ENCODE measurements at places on chromosomes 5 and 9. TPM values are rescaled to one million over a fixed set of nuclear protein-coding genes. Genes with fewer than 3 reads are reported as not detected.

The TBC1D9B gene
- 50.5 TPM for total RNA-seq

DNA sequence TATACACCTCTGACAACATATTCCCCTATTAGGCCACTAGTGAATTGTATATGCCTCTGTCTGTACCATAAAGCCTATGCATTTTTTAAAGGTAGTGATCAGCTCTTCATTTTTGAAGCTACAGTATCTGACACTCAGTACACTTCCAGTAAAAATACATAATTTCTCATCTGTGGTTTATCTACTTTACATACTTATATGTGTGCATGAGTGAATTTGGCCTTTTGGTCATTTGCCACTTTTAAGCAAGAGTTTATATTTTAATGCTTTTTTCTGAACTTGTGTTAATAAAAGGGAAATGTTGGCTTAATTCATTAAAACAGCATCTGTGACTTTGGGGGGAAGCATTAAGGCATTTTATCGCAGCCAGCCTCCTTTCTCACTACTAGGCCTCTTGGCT is 47.8 kb downstream of the ST8SIA4 start:
- peak overlapping the region; percentile 21 for H3K27ac ChIP-seq
- H3K4me3 ChIP-seq = no peak overlapping the region
- no peaks in the 10 kb centered on the region for H3K36me3 ChIP-seq
- DNase-seq = no peak
- no peaks in the 10 kb centered on the region for H3K27me3 ChIP-seq

DNA sequence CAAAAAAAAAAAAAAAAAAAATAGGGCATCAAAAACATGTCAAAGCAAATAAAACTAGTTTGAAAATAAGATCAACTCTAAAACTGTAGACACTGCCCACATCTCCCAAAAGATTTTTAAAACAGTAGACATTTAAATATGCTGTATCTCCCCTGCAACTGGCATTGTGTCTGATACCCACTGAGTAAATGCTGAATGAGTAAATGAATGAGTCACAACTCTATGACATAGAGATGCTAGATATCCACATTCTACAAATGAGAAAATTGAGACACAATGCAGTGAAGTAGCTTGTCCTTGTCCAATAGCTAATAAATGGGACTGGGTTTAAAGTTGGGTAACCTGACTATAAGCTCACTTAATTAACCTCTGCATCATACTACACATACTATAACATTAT is 14.1 kb upstream of the MAP1B start:
- H3K27me3 ChIP-seq = no peaks in the 10 kb centered on the region
- no peaks in the 10 kb centered on the region for H3K4me1 ChIP-seq
- H3K36me3 ChIP-seq = no peaks in the 10 kb centered on the region
- no peak overlapping the region for H3K4me3 ChIP-seq

GRCh38 chr5:119300311-119300670 is 55.5 kb upstream of the TNFAIP8 start:
- no peak for DNase-seq
- no peaks in the 10 kb centered on the region for H3K36me3 ChIP-seq
- peaks cover 18% of the 10 kb centered on the region for H3K4me1 ChIP-seq
- H3K4me3 ChIP-seq = no peak overlapping the region

Measured in heart left ventricle (tissue), 16 donors.